Tibial nerve (tissue), 4 donors: ENCODE measurements at places on chromosomes 4 and X.

- no peak for DNase-seq
Measured at GRCh38 chr4:66694739-66695138, 850.6 kb downstream of the CENPC start.

DNA sequence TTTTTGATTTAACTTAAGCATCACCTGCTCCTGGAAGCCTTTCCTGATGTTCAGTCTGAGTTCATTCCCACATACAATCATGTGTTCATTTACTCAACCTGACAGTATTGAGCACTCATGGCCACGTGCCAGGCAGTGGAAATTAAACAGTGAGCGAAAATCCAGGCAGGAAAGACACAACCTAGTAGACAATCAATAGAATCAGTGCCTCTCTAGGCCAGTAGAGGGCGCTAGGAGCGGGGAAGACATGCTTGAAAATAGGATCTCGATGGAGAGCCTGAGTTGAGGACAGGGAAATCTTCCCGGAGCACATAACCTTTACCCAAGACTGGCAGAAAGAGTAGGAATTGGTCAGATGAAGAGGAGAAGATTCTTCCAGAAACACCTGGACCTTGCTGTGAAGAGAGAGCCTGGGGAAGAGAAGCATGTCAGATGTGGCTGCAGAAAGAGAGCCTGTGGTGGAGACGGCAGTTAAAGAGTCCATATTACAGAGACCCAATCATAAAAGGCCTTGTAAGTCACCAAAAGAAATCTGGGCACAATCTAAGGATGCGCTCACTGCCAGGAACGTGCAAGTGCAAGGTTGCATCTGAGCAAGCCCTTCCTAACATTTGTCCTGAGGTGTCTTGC lies 103.5 kb downstream of the LDB2 start:
- peak; percentile 34 for DNase-seq

DNA sequence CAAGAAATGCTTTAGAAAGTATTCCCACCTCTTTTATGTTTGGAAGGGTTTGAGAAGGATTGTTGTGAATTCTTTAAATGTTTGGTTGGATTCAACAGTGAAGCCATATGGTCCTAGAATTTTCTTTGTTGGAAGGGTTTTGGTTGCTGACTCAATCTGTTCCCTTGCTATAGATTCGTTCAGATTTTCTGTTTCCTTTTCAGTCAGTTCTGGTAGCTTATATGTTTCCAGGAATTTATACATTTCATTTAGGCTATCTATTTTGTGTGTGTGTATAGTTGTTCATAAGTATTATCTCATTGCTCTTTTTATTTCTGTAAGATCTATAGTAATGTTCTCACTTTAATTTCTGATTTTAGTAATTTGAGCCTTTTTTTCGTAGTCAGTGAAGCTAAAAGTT lies 114.4 kb downstream of the MSN start:
- DNase-seq = no peak

DNA sequence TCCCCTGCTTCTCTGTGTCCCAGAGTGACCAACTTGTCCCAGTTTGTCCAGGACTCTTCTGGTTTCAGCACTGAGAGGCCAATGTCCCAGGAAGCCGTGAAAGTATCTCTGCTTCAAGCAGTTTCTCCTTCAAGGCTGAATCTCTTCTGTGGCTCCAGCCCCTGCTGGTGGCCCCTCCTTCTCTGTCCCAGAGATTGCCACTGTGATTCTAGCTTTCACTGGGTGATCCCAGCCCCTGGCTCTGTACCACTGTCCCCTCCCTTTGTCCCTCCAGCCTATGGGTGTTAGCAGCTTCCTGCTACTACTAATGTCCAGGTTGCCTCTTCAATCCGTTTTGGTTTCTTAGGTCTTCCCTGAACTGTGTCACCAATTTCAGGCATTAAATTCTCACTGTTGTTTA lies 70.5 kb downstream of the SOX3 start:
- no peak for DNase-seq

DNA sequence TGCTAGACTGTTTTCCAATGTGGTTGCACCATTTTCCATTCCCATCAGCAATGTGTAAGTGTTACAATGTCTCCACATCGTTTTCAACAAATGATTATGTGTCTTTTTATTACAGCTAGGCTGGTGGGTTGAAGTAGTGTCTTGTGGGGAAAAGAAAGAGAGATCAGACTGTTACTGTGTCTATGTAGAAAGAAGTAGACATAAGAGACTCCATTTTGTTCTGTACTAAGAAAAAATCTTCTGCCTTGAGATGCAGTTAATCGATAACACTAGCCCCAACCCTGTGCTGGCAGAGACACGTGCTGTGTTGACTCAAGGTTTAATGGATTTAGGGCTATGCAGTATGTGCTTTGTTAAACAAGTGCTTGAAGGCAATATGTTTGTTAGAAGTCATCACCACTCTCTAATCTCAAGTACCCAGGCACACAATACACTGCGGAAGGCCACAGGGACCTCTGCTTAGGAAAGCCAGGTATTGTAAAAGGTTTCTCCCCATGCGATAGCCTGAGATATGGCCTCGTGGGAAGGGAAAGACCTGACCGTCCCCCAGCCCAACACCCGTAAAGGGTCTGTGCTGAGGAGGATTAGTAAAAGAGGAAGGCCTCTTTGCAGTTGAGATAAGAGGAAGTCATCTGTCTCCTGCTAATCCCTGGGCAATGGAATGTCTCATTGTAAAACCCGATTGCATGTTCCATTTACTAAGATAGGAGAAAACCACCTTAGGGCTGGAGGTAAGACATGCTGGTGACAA lies 23.0 kb upstream of the UGT2B15 start:
- DNase-seq = no peak

DNA sequence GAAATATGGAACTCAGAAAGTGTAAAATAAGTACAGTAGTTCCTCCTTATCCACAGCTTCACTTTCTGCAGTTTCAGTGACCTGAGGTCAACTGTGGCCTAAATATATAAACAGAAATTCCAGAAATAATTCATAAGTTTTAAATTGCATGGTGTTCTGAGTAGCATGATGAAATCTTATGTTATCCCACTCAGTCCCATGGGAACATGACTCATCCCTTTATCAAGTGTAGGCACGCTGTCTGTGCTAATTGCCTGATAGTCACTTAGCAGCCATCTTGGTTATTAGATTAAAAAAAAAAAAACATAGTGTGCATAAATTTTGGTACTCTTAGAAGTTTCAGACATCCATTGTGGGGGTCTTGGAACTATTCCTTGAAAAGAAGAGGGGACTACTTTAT lies 983.4 kb upstream of the ADGRL3 start:
- no peak for DNase-seq

- DNase-seq = no peak
Measured at GRCh38 chr4:151994429-151994828, 233.6 kb upstream of the GATB start.

- no peak for DNase-seq
Measured at GRCh38 chr4:25608644-25609043, 47.0 kb upstream of the SLC34A2 start.

- DNase-seq = no peak
Measured at GRCh38 chrX:67288156-67288555, 255.7 kb upstream of the AR start.

DNA sequence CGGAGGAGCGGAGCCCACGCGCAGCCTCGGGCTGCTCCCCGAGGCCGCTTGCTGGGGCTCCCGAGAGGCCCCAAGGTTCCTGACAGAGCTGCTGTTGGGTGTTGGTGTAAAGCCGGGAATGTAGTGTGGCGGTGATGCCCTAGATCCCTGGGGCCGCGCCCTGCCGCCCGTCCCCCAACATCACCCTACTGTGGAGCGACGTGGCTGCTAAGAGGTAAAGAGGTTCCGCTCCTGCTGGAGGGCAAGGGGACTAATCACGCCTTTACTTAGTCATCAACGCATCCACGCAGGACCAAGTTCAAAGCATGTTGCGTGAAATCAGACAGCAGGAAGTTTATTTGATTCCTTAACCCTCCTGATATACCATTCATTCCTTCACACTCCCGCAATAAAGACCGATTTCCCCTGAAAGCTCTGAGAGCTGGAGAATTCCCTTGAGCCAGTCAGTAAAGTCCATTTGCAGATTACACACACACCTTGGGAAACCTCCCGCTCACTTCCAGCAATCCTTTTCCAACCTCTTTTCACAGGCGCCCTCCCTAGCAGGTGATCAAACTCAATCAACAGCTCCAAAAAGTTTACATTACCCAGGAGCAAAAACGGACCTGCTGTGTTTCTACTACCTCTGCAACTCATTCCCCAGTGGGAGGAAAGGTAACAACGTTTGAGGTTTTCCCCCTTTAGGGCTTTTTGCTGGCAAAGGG lies 579 bp upstream of the GABRA2 start:
- no peak for DNase-seq

DNA sequence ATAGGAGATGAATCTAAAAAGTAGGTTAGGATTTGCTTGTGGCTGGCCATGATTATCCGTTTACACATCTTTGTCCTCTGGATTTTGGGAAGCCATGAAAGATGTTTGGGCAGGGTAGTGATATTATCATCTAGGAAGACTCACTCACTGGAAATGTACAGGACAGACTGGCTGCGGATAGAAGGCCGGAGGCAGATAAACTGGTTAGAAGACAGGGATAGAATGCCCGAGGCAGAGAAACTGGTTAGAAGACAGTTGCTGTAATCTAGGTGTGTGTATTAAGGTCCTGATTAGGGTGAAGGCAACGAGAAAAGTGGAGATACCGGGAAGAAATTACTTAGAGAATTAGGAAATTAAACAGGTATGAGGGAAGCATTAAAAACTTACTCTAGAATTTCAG lies 68.8 kb downstream of the SPRY1 start:
- no peak for DNase-seq

- peak; percentile 13 for DNase-seq
Measured at GRCh38 chrX:103464072-103464773, 55.1 kb downstream of the RAB40A start.
